ENCODE measurements at places on chromosomes 7 and 10.
A peak's percentile ranks its signal among the peaks of the same experiment; 100 is the strongest.

GRCh38 chr10:64363687-64364086 lies 842.5 kb downstream of the REEP3 start:
- DNase-seq: no peak

DNA sequence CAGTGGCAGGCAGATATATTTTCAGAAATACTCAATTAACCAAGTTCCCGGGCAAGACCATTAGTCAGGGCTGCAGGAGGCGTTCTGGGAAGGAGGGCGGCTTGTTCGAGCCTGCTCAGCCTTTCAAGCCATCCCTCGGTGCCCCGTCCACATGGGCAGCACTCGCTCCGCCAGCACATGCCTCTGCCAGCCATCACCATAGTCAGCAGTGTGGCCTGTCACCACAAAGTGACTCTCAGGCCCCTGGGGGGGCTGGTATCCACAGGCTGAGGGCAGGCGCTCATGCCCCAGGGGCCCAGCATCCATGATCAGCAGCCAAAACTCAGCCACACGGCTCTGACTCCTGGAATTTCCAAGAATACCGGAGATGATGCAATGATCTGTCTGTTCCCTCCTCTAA lies 81.9 kb downstream of the CHST15 start:
- DNase-seq: no peak

- DNase-seq: no peak
These were observed 32.2 kb upstream of the MCU start for GRCh38 chr10:72659694-72660093.

GRCh38 chr10:130025326-130025725 lies 61.3 kb upstream of the EBF3 start:
- DNase-seq: no peak

DNA sequence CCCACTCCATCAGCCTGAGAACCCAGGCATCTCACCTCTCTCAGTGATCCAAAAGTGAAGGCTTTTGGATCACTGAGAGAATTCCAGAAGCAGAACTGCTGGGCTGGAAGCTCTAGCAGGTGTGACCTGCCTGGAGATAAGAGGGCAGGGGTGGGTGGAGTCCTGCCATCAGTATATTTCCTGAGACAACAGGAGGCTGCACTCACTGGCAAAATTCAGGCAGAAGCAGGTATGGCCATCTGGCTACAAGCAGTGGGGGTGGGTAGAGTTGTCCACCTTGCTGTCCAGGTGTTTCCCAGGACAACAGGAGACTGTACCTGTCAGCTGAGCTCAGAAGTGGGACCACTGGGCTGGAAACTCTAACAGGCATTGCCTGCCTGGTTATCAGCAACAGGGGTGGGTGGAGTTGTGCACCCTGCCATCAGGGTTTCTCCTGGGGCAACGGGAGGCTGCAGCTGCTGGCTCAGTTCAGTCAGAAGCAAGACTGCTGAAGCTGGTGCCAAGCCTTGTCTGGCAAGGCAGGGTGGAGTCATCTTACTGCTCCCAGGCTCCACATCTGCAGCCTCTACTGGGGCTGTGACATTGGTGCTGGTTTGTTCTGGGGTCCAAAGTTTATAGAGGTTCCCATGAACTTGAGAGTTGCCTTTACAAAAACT lies 47.2 kb upstream of the SFTPD start:
- DNase-seq: no peak

DNA sequence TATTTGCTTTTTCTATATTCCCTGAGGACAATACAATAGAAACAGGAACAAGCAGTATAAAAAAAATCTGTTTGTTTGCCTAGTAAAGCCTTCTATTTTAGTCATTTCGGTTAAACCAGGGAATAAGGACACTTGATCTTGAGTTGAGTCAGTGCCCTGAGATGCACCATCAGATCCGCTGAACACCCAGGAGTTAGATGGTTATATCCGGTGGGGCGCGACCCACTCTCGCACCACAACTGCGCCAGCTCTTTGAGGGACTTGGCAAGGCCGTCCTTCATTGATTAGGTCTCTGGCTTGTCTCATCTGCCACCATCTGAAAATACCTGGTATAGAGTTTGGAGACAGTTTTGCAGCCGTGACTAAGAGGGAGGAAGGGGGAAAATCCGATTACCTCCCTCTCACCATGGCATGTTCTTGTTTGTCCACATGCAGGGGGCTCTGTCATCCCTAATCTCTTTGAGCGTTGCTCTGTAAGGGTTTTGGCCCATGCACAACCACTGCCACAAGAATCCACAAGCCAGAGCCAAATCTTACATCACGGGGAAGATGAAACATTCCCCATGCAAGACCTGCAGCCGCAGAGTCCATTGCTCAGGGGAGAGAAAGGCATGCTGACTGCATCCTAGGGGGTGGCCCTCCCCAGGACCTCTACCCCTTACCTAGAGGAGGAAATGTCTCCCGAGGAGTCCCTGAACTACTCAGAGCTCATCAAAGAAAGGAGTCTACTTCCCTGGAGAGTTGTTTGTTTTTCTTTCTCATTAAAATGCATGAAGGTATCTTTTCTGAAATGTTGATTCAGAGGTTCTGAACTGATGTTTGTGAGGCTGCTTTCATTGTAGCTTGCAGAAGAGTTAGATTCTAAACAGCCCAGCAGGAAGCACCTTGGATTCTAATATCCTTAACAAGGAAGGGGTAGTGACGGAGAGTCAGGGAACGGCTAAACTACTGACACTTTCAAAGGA lies 101.6 kb upstream of the FAM171A1 start:
- no peak for DNase-seq

DNA sequence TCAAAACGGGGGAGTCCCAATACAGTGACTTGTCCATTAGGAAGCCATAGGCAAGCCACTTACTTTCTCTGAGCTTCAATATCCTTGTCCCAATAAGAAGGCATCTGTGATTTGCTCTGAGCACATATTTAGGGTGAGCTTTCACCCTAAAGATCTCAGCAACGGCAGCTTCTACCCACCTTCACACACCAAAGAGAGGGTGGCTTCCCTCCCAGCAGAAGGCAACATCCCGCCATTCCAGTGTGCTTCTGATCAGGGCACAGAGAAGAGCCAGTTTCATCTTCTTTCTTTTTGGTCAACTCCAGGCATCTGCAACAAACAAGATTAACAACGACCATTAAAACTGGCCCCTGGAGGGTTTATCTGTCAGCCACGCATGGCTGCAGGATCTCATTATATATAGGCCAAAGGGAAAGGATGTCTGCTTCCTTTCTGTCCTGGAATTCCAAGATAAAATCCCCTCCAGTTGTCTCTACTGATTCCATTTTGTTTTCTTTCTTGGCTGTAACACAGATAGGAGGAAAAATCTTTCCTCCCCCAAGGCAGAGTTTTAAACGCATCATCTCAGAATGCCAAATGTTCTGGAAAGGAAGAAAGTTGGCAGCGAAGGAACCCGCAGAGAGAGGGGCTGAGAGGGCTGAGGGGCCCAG lies 491 bp upstream of the SH2D4B start:
- no peak for DNase-seq

DNA sequence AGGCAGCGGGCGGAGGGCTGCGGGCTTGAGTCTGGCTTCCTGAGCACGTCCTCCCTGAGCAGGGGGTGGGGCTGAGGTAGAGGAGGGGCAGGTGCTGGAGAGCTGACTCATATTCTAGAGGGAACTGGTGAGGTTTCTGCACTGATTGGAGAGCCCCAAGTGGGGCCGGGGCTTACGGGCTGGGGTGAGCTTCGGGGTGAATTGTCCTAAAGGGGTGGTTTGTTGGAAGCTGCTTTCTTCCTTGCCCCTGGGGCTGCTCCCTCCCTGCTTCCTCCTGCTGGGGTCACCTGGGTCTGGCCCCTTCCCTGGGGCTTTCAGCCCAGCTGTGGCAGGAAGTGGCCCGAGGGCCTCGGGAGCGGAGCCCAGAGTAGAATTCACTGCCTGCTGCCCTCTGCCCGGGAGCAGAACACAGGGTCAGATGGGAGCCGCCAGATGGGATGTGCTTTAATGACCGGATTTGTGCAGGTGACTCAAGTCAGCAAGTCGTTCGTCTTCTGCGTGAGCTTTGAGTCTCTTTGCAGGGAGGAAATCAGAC lies 48.6 kb downstream of the FAM20C start:
- DNase-seq: peak; percentile 22

DNA sequence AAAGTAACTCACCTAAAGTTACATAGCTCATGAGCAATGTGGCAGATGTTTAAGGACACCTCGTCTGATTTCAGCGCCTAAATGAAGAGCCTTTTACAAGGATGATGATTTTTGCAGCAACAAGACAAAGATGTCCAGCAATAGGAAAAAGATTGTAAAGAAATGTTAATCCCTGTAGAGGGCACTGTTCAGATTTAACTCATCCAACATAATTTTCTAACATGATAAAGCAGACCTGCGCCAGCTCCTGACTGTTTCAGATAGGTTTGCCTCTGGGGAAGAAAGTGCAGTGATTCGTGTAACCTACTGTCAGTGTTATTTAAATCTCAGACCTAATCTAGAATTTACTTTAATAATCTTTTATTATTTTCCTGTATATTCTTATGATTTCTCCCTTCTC lies 595.2 kb downstream of the AUTS2 start:
- peak; percentile 0 for DNase-seq

DNA sequence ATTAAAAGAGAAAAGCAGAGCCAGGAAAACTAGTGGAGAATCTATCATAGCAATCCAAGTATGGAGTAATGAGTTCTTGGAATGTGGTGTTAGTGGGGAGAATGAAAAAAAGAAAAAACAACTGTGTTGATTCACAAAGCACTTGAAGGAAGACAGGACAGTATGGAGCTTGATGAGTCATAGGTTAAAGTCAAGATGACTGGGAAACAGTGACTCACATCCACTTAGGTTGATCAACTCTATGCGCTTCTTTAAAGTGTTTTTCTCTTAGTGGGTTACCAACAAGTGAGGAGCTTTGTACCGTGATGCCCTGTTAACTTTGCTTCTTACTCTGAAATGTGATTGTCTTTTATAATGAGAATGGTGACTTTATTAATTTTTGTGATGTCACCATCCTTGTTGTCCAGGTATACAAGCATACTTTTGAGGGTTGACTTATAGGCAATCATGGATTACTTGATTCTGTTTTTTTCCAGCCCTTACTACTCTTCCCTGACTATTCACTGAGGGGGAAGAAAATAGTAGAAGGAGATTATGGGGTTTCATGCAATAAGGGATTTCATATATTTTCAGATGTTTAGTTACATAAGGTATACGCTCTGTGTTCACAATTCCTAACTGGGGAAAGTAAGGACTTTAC lies 32.1 kb upstream of the MDFIC start:
- DNase-seq: peak; percentile 79

GRCh38 chr10:60835049-60835448 lies 56.8 kb downstream of the CDK1 start:
- no peak for DNase-seq

DNA sequence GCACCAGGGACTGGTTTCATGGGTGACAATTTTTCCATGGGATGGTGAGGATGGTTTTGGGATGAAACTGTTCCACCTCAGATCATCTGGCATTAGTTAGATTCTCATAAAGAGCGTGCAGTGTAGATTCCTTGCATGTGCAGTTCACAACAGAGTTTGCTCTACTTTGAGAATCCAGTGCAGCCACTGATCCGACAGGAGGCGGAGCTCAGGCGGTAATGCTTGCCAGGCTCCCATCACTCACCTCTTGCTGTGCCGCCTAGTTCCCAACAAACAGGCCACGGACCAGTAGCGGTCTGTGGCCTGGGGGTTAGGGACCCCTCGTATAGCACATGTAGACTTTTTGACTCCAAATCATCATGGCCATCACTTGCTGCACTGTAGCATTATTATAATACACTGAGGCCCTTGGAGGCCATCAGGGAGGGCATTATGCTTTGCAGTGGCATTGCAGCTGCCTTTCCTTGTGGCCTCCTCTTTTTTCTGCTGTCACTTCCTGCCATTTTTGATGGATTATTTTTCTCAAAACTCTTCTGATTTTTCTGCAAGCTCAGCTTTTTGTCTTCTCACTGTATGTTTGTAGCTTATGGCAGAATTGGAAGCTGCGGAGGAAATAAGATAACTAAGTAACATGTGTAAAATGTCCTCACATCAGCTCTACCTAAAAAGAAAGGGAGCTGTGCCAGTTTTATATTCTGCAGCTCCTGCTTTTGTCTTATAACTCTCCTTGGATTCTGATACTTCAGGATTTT lies 18.5 kb downstream of the CSGALNACT2 start:
- no peak for DNase-seq

DNA sequence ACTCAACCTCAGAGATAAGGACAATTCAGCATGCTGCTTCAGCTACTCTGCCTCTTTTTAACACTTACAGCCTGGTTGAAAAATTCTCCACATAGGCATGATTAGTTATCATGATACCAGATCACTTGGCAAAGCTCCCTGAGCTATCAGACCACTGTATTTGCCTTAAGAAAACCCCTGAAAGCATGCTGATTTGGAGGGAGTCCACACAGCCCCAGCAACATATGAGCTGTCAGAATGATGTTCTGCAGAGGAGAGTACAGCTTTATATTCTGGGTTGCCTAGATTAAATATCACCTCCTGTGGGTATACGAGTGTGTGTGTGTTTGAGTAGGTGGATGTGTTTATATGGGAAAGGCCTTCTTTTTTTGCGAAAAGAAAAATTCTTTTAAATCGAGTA lies 170.2 kb upstream of the CHRM2 start:
- no peak for DNase-seq

DNA sequence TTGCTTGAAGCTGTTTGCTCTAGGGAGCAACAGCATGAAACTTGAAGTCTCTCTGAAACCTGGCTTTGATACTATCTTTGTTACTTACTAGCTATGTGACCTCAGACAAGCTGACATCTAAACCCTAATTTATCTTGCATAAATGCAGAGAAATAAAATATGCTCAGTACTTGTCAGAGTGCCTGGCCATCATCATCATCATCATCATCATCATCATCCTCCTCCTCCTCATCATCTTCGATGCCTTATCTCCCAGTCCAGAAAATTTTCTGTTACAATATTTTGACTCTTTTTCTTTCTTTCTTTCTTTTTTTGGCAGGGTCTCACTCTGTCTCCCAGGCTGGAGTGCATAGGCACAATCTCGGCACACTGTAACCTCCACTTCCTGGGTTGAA lies 34.8 kb upstream of the TAX1BP1 start:
- DNase-seq: no peak

- DNase-seq: no peak
These were observed 111.1 kb downstream of the MDFIC start for GRCh38 chr7:115032715-115033703.

Data from activated CD4-positive, alpha-beta T cell treated with anti-CD3 and anti-CD28 coated beads, Interleukin-2, Interleukin-6, amounts not matched to agents 100 ng/mL and 50 ng/mL, durations not matched to agents 16 hours and 8 hours (primary cell).